ENCODE measurements at places on chromosomes 11 and 22.

DNA sequence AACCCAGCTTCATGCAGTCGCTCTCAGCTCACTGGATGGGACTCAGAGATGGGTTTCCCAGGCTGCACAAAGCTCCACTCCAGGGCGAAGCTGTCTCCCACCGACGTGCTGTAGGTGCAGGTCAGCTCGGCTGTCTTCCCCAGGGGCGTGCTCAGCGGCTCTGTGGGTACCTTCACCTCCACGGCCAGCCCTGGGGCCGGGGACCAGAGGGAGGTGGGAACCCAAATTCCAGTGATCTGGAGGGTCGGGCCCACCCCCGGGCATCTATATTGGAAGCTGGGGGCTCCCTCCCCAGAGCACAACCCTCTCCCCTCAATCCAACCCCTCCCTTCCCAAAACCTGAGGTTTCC is 689 bp downstream of the VSIG2 start:
- DNase-seq: no peak

DNA sequence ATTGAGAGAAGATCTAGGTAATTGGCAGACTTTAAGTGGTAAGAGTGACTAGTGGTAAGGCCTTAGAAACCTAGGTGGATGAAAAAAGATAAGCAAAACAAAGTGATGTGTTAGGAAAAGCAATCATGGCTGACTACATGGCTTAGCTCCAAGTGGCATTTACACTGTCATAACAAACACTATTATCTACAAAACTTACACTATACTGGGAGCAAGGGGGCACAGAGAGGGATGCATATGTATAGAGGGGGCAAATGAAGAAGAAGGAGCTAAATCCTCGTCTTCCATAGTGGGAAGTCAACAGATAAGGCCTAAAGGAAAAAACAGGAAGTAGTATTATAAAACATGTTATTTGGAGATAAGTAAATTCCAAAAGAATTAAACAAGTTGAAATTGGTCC is 32.5 kb downstream of the ADORA2A start:
- DNase-seq: no peak

GRCh38 chr11:134521001-134521400 is 109.0 kb upstream of the B3GAT1 start:
- DNase-seq: no peak

DNA sequence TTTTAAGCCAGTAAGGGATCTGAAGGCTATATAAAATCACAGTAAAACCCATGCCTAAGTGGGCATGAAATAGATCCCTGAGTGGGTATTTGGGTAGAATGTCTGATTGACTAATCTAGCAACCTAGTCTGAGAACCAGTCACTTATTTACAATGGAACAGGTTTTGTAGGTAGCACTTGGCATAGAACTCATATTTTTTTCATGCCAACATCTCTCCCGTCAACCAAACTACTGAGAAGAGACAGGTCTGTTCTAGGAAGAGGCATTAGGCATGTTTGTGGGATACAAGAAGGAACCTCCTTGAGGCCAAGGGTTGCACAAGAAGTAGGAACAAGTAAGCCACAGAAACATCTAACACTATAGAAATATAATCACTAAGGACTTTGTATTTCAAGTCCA is 840.4 kb upstream of the TENM4 start:
- no peak for DNase-seq

DNA sequence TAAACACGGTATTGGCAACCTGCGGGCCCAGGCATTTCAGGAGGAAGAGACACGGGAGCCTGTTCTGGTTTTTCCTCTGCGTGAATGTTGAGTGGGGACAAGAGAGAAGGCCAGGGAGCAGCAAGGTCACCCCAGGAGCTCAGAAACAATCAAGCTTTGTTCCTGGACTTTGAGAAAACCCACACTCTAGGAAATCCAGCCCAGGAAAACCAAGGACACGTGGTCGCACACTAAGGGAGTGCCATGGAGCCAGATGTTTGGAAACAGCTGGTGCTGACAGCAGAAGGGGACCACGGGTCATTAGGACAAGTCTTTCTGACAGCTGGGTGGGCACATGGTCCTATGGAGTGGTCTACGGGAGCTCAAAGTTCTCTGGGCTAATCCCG is 44.1 kb downstream of the MYH9 start:
- no peak for DNase-seq

- no peak for DNase-seq
Measured at GRCh38 chr11:48122246-48122645, 94.4 kb upstream of the OR4B1 start.

GRCh38 chr22:38352436-38352835 is 35.2 kb upstream of the CSNK1E start:
- DNase-seq: no peak

DNA sequence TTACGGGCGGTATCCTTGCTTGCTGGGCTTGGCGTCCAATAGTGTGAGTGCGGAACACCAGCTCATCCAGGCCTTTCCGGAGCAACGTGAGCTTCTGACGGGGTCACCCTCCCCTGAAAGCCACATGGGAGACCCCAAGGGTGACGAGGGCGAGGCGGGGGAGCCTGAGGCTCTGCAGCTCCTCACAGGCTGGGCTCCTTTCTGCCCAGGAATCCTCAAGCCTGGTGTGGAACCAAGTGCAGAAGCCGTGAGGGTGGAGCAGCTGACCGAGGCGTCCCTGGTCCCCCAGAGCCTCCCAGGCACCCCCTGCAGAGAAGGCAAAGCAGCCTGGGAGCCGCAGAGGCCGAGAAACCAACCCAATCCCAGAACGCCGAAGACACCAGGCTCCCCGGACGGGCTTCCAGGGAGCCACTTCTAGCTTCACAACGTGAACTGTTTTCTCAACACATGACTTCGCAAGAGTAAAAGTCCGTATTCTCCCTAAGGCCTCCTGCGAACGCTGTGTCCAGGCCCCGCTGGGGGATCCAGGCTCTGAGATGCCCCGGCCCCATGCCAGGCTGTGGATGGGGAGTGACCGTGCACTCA is 530.3 kb downstream of the BRD1 start:
- no peak for DNase-seq

- DNase-seq: no peak
Measured at GRCh38 chr22:49294656-49295464, 532.8 kb downstream of the BRD1 start.

- no peak for DNase-seq
Measured at GRCh38 chr11:96875712-96876111, 485.9 kb downstream of the JRKL start.

GRCh38 chr11:47905358-47906059 is 57.4 kb upstream of the NUP160 start:
- DNase-seq: no peak

GRCh38 chr11:56659755-56660154 is 3.7 kb upstream of the OR5AR1 start:
- DNase-seq: no peak

GRCh38 chr11:128906185-128907050 is 15.3 kb downstream of the KCNJ5 start:
- no peak for DNase-seq

- no peak for DNase-seq
Measured at GRCh38 chr11:114377612-114378267, 22.6 kb downstream of the C11orf71 start.

- DNase-seq: no peak
Measured at GRCh38 chr11:74948546-74948897, 369 bp downstream of the XRRA1 start.
